Stimulated activated CD4-positive, alpha-beta T cell treated with anti-CD3 and anti-CD28 coated beads, Interleukin-4, amount 100 ng/mL, for 48 hours (primary cell): ENCODE measurements at places on chromosomes 5 and 9.

- DNase-seq: no peak
Observed at GRCh38 chr5:140988100-140988499, 21.8 kb downstream of the PCDHAC2 start.

DNA sequence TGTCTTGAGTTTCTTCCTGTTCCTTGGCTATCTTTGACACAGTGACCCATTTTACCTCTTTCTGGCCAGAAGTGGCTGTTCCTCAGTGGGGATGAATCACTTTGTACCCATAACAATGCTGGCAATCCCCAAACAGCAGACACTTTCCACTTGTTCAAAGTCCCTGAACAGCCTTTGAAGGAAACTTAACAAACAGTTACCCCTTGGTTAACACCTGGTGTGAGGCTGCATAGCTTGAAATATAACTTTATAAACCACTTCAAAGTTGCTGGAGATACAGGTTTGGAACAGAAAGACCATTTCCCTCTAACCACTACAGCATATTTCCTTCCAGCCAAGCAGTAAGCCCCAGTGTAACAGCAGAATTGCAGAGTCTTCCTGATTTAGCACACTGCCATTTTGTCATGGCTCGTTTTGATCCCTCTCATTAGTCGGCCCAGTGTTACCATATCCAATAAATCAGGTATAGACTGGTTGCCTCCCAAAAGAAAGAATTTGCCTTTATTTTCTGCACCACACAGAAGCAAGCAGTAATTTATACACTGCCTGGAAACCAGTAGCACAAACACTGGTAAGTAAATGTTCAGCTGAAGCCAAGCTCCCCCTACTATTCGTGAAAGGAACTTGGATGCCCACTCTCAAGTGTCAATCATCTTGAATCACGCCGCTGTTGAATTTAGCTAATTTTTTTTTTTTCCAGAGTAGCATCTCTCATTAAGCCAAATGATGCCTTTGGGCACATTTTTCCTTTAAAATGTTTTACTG lies 225.9 kb downstream of the PIK3R1 start:
- no peak for DNase-seq

DNA sequence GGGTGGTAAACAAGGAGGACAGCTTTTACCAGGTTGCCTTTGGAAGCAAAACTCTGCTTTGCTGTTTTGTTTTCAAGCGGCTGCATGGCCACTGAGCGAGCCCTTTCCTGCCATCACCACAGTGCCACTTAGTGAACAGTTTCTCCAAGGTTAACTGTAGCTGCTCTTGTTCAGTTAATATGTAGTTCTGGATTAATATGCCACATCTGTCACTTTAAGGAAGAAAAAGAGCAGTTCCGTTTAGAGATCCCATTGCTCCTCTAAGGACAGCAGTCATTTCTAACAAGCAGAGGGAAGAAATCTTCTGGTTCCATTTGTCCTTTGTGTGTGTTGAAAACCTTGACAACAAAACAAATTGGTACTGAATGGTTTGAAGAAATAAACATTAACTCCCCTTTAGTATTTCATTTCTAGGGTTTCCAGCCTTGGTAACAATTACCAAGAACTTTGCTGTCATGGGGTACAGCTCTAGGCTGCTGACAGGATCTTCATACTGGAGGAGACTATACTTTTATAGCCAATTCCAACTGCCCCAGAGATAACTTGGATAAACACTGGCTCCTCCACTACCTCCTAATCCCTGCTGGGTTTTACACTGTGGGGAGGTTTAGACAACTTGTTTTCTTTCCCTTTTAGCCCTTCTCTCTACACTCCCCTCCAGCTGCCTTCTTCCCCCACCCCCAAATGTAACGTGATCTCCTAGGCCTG lies 10.3 kb upstream of the ABL1 start:
- DNase-seq: no peak

DNA sequence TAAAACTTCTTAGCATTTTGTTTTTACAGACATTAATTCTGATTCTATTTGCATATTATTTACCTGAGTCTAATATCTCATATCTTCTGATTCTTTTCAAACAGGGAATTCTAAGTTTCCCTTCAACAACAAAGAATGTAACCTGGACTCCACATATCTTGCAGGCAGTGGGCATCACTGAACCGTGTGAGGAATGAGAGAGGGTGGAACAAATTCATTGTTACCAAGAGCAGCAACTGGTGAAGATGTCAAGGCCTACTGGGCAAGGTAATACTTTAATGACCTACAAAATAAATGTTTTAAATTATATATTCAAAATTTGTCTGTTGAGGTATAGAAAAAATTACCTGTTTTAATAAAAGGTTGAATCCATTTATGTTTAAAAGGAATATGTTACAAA lies 455.3 kb upstream of the TUSC1 start:
- DNase-seq: no peak

- DNase-seq: no peak
Observed at GRCh38 chr9:130443840-130444492, 795 bp upstream of the ASS1 start.

- no peak for DNase-seq
Observed at GRCh38 chr9:21506626-21507482, 24.7 kb upstream of the IFNE start.

DNA sequence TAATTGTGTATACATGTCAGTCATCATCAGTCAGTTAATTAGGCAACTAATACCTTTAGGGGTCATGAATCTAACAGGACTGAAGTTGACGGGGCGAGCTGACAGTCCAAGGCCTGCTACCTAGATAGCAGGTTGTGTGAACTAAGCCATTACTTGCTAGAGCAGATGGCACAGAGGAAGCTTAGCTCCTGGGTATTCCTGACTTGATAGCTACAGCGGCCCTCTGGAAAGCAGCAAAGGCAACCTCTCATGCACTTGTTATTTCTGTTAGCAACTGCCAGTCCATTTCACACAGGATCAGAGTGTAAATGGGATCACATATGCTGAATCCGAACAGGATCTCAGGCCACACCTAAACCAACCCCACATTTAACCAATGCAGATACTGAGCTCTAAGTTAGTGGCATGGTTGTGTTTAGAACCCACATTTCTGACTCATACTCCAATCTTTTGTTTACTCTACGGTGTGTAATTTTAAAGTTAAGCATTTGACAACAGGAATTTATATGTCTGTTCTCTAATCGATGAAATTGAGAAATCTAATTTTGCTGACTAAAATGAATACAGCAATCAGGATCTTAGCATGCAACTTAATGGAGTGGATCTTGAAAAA lies 521.3 kb upstream of the ZNF608 start:
- DNase-seq: no peak

DNA sequence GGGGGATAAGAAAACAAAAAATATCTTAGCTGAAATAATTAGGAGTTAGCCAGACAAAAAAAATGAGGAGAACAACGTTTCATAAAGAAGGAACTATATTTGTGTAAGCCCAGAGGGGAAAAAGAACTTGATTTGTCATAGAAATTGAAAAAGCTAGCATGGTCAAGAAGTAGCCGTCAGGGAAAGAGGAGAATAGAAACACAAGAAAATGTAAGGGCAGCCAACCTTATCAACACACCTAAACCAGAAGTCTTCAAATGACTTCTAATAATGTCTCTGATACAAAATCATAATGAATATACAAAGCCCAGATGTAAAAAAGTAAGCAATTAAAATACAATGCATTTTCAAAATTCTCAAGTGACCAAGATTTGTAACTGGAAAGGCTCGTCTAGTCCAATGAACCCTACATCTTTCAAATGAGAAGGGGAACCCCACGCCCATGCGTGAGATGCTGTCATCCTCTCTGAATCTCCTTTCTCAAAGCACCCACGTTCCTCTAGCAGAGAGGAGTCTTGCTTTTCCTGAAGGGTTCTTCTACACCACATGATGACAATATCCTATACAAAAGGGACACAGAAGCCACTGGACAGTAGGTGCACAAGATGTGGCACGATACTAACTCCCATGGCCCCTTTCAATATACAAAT lies 103.7 kb downstream of the ARL15 start:
- DNase-seq: no peak

- no peak for DNase-seq
Observed at GRCh38 chr9:79809931-79810330, 238.2 kb downstream of the TLE4 start.

DNA sequence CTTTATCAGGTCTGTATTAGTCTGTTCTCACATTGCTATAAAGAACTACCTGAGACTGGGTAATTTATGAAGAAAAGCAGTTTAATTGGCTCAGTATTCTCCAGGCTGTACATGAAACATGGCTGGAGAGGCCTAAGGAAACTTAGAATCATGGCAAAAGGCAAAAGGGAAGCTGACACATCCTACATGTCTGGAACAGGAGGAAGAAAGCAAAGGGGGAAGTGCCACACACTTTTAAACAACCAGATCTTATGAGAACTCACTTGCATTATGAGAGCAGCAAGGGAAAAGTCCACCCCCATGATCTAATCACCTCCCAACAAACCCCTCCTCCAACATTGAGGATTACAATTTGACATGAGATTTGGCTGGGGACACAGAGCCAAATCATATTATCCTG lies 132.1 kb downstream of the PCSK1 start:
- no peak for DNase-seq
